Thyroid gland (tissue), 4 donors: ENCODE measurements at places on chromosomes 6 and 20. TPM values are rescaled to one million over a fixed set of nuclear protein-coding genes. Genes with fewer than 3 reads are reported as not detected.

GRCh38 chr6:42629845-42630244 is 66.0 kb downstream of the UBR2 start:
- H3K27me3 ChIP-seq, result no peaks in the 10 kb centered on the region
- no peak overlapping the region for H3K4me3 ChIP-seq
- no peak overlapping the region for H3K27ac ChIP-seq

DNA sequence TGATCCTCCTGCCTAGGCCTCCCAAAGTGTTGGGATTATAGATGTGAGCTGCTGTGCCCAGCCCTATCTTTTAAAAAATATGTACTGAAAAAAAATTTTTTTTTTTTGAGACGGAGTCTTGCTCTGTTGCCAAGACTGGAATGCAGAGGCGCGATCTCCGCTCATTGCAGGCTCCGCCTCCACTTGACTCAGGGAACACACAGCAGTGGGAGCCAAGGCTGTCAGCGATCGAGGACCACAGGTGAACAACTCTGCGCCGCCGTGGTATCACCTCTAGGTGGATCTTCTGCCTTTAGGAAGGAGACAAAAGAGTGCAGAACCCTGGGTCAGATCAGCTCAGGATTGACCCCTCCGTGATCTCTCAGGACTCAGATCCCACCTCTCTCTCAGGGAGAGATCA is 13.7 kb downstream of the RAET1E start:
- H3K4me3 ChIP-seq, result no peak overlapping the region
- no peak overlapping the region for H3K27ac ChIP-seq
- no peaks in the 10 kb centered on the region for H3K27me3 ChIP-seq
- H3K36me3 ChIP-seq, result no peaks in the 10 kb centered on the region
- peak; percentile 83 for DNase-seq

- no peak overlapping the region for H3K4me3 ChIP-seq
- DNase-seq, result no peak
- peaks cover 3% of the 10 kb centered on the region for H3K36me3 ChIP-seq
- H3K27ac ChIP-seq, result no peak overlapping the region
- no peaks in the 10 kb centered on the region for H3K27me3 ChIP-seq
Measured at GRCh38 chr6:53917464-53917842, 122.6 kb downstream of the LRRC1 start.

- H3K36me3 ChIP-seq, result no peaks in the 10 kb centered on the region
- H3K4me1 ChIP-seq, result peaks cover 34% of the 10 kb centered on the region
- no peaks in the 10 kb centered on the region for H3K27me3 ChIP-seq
Measured at GRCh38 chr20:57278457-57278856, 12.0 kb upstream of the BMP7 start.

DNA sequence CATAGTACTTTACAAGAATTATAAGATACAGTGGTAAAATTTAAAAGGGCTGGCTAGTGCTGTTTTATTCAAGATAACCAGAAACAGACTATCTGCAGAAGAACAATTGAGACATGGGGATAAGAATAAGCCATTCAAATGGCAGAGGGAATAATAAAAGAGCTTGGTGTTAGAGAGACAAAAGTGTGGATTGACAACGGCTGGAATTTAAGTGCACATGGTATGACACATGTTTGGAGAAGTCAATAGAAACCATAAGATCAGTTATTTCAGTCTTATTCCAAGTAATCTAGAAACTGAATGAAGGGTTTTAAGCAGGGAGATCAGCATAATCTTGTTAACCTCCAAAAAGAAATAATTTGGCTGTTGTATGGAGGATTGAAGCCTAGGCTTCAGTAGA is 1205.5 kb upstream of the CITED2 start:
- H3K36me3 ChIP-seq, result no peaks in the 10 kb centered on the region
- no peak for DNase-seq
- no peak overlapping the region for H3K4me3 ChIP-seq
- H3K27me3 ChIP-seq, result no peaks in the 10 kb centered on the region

Gene NTSR1
- not detected for total RNA-seq

DNA sequence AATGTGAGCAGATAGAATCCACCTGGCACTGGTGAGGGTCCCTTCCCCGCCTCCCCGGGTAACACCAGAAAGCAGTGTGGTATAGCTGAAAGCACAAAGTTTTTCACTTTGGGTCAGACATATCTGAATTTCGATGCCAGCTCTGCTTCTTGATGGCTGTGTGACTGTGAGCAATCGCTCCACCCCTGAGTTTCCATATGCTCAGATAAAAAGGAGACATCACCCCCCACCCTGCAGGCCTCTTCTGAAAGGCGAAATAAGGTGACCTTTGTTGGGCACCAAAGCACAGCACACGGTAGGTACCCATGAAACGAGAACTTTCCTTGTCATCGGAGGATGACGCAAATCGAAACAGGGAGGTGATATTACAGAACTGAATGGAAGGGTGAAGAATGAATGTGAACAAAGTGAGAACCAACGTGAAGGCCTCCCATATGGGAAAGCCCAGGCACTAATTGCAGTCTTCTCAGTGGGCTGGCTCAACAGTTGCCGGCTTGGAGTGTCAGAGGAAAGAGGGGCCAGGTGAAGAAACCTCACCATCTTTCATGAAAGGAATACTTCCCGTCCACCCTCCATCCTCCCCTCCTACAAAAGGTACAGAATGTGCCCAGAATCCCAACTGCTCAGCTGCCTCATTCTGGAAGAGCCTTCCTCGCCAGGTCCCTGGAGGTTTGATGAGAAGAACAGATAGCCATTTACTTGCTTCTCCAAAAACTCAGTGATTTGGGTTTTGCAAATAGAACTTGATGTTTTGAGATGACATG is 61.8 kb downstream of the NFATC2 start:
- no peaks in the 10 kb centered on the region for H3K4me1 ChIP-seq
- no peak for DNase-seq
- no peak overlapping the region for H3K4me3 ChIP-seq
- H3K36me3 ChIP-seq, result no peaks in the 10 kb centered on the region
- H3K27me3 ChIP-seq, result no peaks in the 10 kb centered on the region

DNA sequence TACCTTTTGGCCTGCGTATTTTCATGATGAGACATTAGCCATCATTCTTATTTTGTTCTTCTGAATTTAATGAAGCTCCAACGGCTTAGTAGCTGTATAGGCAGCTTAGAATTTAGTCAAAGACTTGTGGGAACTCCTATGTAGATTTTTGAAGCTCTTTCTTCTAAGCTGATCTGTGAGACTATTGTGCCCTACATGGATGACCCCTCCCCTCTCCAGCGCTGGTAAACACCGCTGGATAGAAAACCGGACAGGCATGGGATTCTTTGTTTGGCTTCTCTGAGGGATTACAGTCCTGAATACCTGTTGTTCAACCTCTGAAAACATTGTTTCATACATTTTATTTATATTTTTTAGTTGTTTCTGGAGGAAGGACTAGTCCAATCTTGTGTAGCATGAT is 1353.4 kb downstream of the GRIK2 start:
- no peaks in the 10 kb centered on the region for H3K36me3 ChIP-seq
- no peaks in the 10 kb centered on the region for H3K4me1 ChIP-seq
- H3K27me3 ChIP-seq, result no peaks in the 10 kb centered on the region
- no peak overlapping the region for H3K4me3 ChIP-seq

Gene IL17A
- not detected for total RNA-seq

DNA sequence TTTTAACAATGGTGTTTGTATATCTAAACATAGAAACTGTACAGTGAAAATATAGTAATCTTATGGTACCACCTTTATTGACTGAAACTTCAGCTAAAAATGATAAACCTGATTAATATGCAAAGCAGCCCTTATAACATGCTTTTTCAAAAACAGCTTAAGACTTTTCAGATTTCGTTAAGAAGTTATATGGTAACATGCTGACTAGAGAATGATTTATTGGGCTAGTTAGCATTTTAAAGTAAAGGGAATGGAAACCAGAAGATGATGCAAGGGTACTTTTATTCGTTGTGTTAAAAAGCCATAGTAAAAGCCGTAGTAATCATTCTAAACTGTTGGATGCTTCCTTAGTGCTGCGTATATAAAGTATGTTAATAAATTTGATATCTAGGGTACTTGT is 50.5 kb downstream of the CBFA2T2 start:
- no peak for DNase-seq
- no peaks in the 10 kb centered on the region for H3K27me3 ChIP-seq
- no peak overlapping the region for H3K4me3 ChIP-seq
- H3K27ac ChIP-seq, result no peak overlapping the region
- peaks cover 6% of the 10 kb centered on the region for H3K4me1 ChIP-seq

DNA sequence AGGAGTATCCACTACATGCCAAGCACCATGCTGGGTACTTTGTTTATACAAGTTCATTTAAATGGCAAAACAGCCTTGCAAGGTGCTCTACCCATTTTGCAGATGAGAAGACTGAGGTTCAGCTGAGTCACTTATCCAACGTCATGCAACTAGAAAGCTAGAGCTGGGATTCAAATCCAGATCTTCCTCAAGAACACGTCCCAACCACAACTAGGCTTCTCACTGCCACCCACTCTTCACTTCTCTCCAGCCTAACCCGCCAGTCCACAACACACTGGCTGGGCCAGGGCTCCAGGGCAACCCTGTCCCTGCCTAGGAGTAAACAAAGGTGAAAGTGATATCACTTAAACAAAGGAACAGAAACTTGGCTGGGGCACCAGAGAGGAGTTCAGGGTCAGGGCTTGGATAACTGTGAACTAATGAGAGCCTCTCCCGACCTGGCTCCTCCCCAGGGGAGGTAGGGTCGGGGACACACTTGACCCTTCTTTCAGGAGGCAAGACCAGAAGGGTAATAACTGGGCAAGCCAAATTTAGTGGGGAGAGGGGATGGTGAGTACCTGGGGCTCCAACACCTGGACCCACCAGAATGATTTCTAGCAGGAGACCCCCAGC is 7.9 kb downstream of the SDC4 start:
- H3K4me3 ChIP-seq, result no peak overlapping the region
- no peaks in the 10 kb centered on the region for H3K27me3 ChIP-seq
- H3K36me3 ChIP-seq, result no peaks in the 10 kb centered on the region
- peak; percentile 70 for DNase-seq
- H3K27ac ChIP-seq, result peak overlapping the region; percentile 93
- H3K4me1 ChIP-seq, result peaks cover 94% of the 10 kb centered on the region

Gene MAP1LC3A
- total RNA-seq, result 120 TPM

GRCh38 chr6:87151471-87151780 is 3.9 kb upstream of the ZNF292 start:
- peaks cover 11% of the 10 kb centered on the region for H3K4me1 ChIP-seq
- H3K27ac ChIP-seq, result peak overlapping the region; percentile 48

DNA sequence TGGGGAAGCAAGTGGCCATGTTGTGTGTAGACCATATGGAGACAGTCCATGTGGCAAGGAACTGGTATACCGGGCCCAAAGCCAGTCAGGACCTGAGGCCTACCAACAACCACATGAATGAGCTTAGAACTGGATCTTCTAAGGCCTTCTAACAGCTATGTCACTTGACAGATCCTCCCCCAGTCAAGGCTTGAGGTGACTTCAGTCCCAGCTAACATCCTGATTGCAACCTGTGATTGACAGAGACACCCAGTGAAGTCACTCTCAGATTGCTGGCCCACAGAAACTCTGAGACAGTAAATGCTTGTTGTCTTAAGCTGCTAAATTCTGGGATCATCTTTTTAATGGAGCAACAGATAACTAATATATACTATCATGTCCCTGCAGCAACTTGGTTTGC is 32.9 kb downstream of the AHI1 start:
- no peak overlapping the region for H3K4me3 ChIP-seq
- no peak for DNase-seq
- H3K27ac ChIP-seq, result no peak overlapping the region
- H3K4me1 ChIP-seq, result no peaks in the 10 kb centered on the region
- H3K27me3 ChIP-seq, result no peaks in the 10 kb centered on the region

GRCh38 chr6:149098700-149099276 is 218.7 kb upstream of the TAB2 start:
- H3K4me3 ChIP-seq, result no peak overlapping the region
- H3K27me3 ChIP-seq, result no peaks in the 10 kb centered on the region
- no peak overlapping the region for H3K27ac ChIP-seq
- H3K4me1 ChIP-seq, result peaks cover 29% of the 10 kb centered on the region
- no peaks in the 10 kb centered on the region for H3K36me3 ChIP-seq

Gene OOEP
- total RNA-seq, result not detected

DNA sequence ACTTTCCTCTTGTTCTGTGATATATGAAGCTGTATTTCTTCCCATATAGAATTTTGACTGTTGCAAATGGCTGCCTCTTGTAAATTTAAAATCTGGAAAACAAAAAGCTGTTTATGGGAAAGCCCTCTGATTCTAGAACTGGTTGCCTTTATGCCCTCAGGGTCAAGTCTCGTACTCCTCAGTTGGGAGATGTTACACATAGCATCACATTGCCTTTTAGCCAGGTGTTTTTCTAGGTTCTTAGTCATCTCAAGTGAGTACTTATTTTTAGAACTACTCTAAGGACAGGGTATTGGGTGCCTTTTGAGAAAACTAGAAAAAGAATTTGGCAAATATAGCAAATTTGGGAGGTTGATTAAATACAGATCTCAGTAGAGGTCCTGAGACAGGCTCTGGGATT is 58.5 kb downstream of the ANKS1A start:
- peaks cover 20% of the 10 kb centered on the region for H3K4me1 ChIP-seq
- no peak for DNase-seq
- H3K4me3 ChIP-seq, result no peak overlapping the region
- no peak overlapping the region for H3K27ac ChIP-seq
- no peaks in the 10 kb centered on the region for H3K36me3 ChIP-seq
- no peaks in the 10 kb centered on the region for H3K27me3 ChIP-seq

Gene SUMO4
- total RNA-seq, result 5.4 TPM

GRCh38 chr6:47093169-47093568 is 51.0 kb upstream of the ADGRF1 start:
- H3K27ac ChIP-seq, result no peak overlapping the region
- H3K27me3 ChIP-seq, result no peaks in the 10 kb centered on the region
- H3K36me3 ChIP-seq, result no peaks in the 10 kb centered on the region
- no peak for DNase-seq

- H3K27ac ChIP-seq, result no peak overlapping the region
- H3K4me3 ChIP-seq, result no peak overlapping the region
- H3K36me3 ChIP-seq, result no peaks in the 10 kb centered on the region
- H3K4me1 ChIP-seq, result peaks cover 11% of the 10 kb centered on the region
- DNase-seq, result no peak
- no peaks in the 10 kb centered on the region for H3K27me3 ChIP-seq
Measured at GRCh38 chr20:32510120-32510600, 75.0 kb downstream of the NOL4L start.

DNA sequence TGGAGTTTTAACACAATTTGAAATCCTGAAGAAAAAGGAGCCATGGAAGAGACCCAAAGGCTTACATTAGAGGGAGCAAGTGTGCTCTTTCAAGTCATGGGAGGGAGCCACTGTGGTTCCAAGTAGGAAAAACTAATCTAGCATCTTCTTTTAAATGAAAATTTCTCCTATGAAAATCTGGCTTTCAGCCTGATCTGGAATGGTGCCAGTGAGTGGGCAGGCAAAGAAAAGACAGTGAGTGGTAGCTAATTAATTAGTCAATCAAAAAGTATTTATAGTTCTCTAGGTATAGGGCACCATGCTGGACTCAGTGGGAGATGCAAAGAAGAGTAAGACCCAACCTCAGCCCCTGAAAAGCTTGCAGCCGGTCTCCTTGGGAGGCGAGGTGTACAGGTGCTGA is 21.9 kb downstream of the CAP2 start:
- no peak overlapping the region for H3K4me3 ChIP-seq
- H3K4me1 ChIP-seq, result peaks cover 22% of the 10 kb centered on the region
- no peak for DNase-seq
- H3K36me3 ChIP-seq, result no peaks in the 10 kb centered on the region

Gene FOXA2
- 1.5 TPM for total RNA-seq
